Activated CD4-positive, CD25-positive, alpha-beta regulatory T cell treated with anti-CD3 and anti-CD28 coated beads, Interleukin-2, amount 50 U/mL, for 24 hours (primary cell): ENCODE measurements at places on chromosomes 5 and 9.

DNA sequence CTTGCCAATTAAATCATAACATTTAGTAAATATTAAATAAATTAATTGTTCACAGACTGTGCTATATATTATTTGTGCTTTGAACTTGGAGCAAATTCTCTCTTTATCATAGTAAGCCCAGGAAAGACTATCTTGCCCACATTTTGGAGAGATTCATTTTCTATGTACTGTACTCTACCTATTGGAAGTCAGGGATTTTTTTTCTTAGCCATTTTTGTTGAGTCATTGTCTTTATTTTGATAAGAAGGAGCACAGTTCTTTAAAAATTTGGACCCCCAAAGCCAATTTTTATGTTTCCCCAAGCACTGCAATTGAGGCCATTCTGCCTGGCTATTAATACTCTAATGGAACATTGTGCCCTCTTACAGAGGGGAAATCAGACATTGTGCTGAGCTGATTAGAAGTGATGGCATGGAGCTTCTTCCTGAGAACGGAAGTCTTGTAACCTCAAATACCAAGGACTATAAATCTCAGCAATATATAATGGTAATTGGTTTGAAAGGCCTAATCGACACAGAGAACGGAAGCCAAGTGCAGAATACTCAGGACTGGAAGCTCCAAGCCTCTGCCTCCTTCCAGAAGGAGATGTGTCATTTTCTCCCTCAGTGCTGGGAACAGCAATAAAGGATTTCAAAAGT, 188.8 kb upstream of the PAPPA start:
- no peak for ATAC-seq

DNA sequence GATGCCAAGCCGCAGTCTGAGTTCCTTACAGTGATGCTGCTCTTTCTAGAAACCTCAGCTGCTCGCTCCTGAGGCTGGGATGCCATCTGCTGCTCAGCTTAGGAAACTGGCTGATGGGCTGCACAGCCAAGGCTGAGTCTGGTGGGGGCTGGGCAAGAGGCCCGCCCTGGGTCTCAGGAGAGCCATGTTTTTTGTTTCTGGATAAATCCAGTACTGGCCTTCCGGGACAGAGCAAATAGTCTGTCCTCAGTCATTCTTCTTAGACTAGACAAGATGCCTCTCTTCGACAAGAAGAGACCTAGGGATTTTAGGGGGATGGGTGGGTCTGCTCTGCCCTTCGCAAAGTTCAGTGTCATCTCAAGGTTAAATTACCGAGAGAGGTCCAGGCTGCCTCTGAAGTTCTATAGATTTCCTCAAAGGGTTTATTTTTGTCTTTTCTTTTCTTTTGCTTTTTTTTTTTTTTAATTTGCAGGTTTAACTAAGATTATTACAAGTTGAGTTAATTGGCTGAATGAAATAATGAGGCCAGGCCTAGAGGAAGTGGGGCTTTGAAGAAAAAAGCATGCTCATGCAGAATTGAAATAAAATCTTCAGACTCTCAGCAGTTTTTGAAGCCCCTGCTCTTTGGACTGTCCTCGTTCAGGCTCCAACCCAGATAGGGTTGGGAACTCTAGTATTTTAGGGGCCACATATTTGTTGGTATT, 30.6 kb upstream of the MATR3 start:
- ATAC-seq: peak; percentile 93

GRCh38 chr5:119284031-119284430, 71.8 kb upstream of the TNFAIP8 start:
- no peak for ATAC-seq

GRCh38 chr5:173752653-173753052, 135.5 kb upstream of the CPEB4 start:
- ATAC-seq: no peak

GRCh38 chr9:2800394-2801179, 43.3 kb downstream of the PUM3 start:
- ATAC-seq: no peak

GRCh38 chr9:124267271-124267807, 9.6 kb downstream of the NEK6 start:
- no peak for ATAC-seq

GRCh38 chr9:132752877-132753592, 82.8 kb downstream of the GTF3C4 start:
- ATAC-seq: no peak

DNA sequence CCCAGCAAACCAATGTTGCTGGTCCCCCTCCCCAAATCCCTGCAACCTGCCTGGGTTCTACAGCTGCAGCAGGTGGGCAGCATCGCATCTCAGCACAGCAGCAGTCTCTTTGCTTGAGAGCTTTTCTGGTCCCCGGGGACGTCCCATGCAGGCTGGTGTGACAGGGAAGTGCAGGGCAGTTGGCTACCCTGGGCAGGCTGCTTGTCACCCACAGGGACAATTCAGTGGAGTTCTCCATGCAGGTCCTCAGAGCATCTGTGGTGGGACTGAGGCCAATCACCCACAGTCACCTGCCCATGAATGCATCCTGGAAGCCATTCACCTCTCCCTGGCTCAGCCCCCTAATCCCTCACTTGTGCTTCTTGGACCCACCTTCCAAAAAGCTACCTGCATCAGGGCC, 43.9 kb upstream of the SEMA4D start:
- no peak for ATAC-seq

- peak; percentile 33 for ATAC-seq
These were observed 7.9 kb upstream of the ENG start for GRCh38 chr9:127862075-127863011.

GRCh38 chr5:17769277-17769676, 135.0 kb downstream of the TAF11L14 start:
- no peak for ATAC-seq

DNA sequence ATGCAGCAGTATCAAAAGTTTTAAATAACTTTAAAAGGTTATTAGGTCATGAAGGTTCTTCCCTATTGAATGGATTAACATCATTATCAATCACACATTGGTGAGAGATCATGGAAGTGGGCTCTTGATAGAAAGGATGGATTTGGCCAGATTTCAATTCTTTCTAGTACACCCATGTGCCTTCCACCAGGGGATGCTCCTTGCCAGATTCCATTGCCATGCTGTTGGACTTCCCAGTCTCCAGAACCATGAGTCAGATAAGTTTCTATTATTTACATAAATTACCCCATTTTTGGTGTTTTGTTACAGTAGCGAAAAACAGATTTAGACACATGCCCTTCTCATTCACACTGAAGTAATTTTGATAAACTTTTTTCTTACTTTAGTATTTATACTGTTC, 1010.6 kb upstream of the C9orf72 start:
- no peak for ATAC-seq

- ATAC-seq: no peak
These were observed 201.5 kb downstream of the PTPRD start for GRCh38 chr9:10411272-10411671.

DNA sequence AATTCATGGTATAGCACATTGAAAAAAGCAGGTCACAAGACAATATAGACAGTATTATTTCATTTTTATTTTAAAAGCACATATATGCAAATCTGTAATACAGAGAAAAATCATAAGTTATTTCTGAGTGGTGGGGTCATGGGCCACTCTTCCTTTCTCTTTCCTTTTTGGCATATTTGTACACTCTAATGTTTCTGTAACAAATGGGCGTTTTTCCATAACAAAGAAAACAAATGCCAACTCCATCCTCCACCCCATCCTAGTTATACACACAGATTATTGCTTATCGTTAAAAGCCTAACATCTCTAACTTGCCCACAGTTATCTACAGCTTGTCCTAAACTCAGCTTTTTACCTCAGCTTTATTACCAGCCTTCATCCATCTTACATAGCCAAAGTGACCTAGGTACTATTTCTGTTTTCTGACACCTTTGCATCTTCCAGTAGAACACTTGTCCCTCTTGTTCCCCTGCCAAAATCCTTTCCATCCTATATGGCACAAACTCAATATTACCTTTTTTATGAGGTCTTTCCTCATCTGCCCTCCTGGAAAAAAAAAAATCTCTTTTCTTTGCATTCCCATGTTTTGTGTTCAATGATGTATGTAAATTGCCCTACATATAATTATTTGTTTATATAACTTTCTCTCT, 4.1 kb downstream of the KIAA0825 start:
- ATAC-seq: no peak
